Lung microvascular endothelial cell (primary cell): ENCODE measurements at places on chromosomes 3 and 15. TPM values are rescaled to one million over a fixed set of nuclear protein-coding genes. Genes with fewer than 3 reads are reported as not detected.

GRCh38 chr15:54789376-54789775 is 407.4 kb downstream of the RSL24D1 start:
- no peak for DNase-seq

- DNase-seq = no peak
These were observed 32.4 kb downstream of the MYL3 start for GRCh38 chr3:46830801-46831200.

- no peak for DNase-seq
These were observed 208.3 kb downstream of the NTRK3 start for GRCh38 chr15:88048237-88048636.

- peak; percentile 14 for DNase-seq
These were observed 21.2 kb upstream of the SHC4 start for GRCh38 chr15:48984811-48985352.

GRCh38 chr3:107264888-107265287 is 112.4 kb upstream of the CCDC54 start:
- DNase-seq = no peak

GRCh38 chr15:42315521-42315920 is 42.3 kb upstream of the TMEM87A start:
- DNase-seq = no peak

DNA sequence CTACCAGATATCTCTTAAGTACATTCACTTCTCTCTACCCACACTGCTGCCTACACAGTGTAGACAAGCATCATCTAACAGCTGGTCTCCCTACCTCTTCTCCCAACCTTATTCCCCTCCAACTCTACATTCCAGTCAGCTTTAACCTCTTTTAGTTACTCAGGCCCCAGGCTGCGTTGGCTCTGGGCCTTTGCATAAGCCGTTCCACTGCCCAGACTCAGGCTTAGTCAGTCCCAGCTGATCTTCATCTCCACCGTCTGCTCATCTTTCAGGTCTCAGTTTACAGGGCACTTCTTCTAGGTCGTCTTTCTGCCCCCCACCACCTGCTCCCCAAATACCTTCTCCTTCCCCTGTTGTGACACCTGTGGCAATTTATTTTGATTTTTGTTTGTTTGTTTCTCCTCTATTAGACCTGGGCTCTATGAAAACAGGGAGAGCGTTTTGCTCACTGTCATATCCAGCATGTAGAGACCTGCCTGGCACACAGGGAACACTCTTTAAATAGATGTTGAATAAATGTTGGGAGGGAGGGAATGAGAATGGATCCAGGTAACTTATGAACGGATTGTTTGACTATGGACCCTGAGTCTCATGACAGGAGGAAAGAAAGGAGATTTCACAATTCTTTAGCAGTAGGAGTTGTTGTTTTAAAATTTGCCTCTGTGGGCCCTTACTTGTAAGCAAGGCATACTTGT is 11.1 kb downstream of the SLC27A2 start:
- DNase-seq = no peak

DNA sequence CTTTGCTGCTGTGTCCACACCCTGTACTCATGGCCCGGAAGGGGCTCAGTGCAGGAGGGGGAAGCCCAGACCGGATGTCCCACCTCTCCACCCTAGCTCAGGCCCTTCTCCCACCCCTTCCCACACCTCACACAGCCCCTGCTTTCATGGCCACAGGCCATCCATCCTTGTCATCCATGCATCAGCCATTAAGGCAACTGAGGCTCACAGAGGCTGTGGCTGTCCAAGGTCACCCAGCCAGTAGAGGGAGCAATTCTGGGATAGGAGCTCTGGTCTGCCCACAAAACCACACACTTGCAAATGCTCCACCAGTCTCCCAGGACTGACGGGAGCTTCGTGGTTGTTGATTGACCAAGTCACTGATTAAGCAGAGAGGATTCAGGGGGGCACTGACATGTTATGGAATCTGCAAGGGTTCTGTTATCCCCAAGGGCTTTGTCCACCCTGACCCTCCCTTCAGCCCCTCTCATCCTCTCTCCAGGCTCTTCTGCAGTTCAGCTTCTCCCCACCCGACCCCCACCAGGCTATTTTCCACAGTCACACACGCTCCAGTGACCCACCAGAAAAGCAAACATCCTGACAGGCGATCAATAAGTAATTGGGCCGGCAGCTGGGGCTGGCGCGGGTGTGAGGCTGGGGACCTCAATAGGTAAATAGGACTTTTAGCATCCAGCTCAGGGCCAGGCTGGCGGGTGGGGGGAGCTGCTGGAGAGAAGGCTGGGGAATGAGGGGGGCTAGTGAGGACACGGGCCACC is 15.1 kb downstream of the LINGO1 start:
- DNase-seq = peak; percentile 45

DNA sequence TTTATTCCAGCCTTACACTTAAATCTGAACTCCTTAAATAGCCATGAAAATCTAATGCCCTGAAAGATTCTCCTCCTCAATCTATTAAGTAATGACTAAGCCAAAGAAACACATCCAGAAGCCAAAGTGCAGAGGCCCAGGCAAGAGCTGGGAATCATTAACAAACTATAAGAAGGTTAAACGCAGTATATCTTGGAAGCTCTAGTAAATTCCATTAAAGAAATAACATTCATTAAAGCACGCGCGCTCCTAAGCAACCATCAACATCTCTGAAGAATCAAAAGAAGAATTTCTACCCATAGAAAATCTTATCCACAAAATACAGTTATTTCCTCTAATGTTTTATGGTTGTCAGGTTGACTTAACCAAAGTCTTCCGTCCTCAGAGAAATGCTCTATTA is 29.5 kb downstream of the MB21D2 start:
- no peak for DNase-seq

DNA sequence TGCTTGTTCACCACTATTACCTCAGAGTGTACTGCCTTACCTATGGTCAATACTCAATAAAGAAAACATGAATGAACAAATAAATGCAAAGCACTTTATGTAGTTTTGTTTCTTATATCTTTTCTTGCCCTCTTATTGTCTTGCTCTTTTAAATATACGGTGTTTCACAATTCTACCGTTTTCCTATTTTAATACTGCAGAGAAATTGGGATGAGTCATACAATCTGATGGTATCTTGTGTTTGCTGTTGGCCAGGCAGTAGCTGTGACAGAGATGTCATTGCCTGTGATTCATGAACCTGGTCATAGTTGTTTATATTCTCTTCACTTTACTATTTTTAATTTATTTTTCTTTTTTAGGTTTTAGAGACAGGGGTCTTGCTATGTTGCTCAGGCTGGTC is 48.3 kb downstream of the SERP1 start:
- peak; percentile 75 for DNase-seq

- peak; percentile 99 for DNase-seq
These were observed 225.5 kb upstream of the IL12A start for GRCh38 chr3:159763011-159763601.

- DNase-seq = no peak
These were observed 112.2 kb upstream of the SLC6A11 start for GRCh38 chr3:10703875-10704274.

Gene SSUH2
- total RNA-seq = 0.44 TPM in 1 of 2 replicates, not detected in the other

Gene OR5K2
- not detected in 2 replicates for total RNA-seq

Gene ELL3
- 1.5 and 1.8 TPM in 2 replicates for total RNA-seq

Gene APOD
- 2.4 and 144 TPM in 2 replicates for total RNA-seq

Gene REC114
- not detected in 2 replicates for total RNA-seq

Gene PAQR5
- total RNA-seq = not detected in 2 replicates

Gene CPN2
- not detected in 2 replicates for total RNA-seq

Gene LMAN1L
- not detected in 2 replicates for total RNA-seq

Gene MTHFS
- total RNA-seq = 13.9 and 16.1 TPM in 2 replicates

Gene MORC1
- not detected in 2 replicates for total RNA-seq
